NCI-H748 treated with DMSO at 0.1 percent for 48 hours (cell line): ENCODE measurements at places on chromosomes 16 and 17.

GRCh38 chr16:1442697-1443096 lies 1.7 kb downstream of the CCDC154 start:
- DNase-seq: no peak

DNA sequence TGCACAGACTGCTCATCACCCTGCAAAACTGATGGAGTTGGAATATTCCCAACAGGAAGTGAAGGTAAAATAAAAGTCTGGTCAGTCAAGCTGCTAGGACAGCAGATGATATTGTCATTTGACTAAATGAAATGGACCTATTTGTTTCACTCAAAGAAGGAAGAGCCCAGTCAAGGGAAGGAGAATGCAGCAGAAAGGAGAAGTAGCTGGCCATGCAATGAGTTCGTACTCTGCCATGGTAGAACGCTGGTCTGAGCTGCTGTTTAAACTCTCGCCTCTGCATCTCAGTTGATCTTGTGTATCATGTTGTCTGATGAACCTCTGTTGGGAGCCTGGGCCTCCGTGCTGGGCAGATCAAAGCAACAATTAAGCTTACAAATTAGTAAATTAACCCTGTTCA lies 15.6 kb upstream of the YPEL2 start:
- DNase-seq: no peak

DNA sequence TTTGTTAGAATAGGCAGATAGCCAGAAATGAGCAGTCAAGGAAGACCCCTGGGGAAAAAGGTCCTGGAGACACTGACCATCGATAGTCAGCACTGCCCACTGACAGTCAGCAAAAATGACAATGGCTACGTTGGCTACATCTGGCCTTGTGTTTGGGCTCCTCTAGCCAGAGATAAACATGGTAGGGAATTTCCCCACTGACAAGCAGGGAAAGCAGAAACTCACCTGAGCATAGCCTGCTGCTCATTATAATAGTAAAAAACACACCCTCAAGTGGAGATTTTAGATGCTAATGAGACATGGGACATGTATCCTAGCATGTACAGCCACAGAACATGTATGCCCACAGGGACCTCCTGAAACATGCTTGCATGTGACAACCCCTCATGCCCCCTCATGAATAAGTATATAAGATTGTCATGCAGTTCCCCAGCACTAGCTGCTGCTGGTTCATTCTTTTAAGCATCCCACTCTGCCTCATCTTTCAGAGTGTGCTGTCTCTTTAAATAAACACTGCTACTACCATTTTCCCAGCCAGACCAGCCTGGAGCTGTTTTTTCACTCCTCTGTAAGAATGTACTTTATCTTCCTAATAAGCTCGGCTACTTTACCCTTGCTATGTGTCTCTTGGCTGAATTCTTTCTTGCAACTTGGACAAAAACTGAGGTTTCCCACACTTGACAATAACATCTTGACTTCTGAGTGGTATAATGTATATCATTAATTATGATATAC lies 550.1 kb upstream of the CDH8 start:
- DNase-seq: no peak

GRCh38 chr17:10793256-10793655 lies 10.6 kb downstream of the TMEM238L start:
- DNase-seq: no peak

DNA sequence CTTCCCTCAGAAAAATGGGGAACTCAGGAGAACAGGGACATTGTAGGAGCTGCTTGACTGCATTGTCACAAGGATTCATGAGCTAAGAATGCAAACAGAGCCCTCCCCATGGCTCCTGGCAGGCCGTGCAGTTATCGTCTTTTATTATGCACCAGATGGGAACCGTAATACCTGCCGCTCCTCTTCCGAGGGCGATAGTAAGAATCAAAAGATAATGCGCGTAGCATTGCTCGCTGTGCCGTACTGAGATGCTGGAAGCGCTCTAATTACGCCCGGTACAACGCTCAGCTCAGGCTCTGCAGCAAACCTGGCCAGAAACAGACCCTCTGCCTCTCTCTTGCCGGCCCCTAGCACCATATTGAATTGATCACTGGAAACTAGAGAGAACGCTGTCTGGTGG lies 87.1 kb upstream of the PLCG2 start:
- DNase-seq: no peak

DNA sequence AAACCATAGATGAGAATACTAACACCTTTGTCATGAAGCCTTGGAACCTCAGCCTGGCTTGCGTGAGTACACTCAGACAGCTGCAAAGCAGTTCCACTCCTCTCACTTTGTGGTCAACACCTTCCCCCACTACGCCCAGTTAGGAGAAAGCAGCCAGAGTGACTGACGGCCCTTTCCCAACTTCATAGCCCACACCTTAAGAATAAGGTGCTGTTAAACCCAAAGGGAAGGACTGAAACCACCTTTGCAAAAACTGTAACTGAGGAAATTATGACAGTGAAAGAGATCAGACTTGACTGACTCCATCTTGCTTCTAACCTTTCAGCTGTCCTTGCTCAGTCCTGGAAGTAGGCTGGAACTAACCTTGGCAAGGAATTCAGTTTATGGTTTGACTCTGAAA lies 13.7 kb downstream of the N4BP1 start:
- DNase-seq: no peak

DNA sequence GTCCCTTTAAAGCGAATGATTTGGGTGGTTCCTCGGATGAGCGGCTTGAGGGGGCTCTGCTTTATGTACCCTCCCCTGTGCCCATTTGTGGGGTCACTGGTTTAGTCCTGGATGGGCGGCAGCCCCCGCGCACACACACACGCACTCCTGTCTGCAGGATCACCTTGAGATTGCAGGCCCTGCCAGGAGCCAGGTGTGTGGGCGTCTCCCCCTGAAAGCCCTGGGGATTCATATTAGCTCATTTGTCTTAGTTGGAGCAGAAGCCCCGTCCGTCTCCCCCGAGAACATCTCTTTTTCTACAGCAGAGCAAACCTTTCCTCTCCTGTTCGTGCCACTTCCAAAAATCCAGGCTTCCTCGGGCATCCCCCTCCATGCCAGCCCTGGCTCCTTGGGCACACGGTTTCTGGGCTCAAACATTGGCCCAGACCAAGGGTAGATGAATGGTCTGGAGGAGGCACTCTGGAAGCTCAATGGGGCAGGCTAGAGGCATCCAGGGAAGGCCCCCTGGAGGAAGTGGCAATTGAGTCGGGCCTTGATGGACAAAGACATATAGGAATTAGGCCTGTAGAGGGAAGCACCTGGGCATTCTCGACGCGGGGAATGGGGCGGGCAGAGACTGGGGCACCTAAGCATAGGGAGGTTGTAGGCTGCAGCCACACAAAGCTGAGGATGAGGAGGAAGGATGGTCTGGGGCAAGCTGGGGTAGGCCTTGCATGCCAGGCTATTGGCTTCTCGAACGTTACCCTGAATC lies 218.5 kb upstream of the GSE1 start:
- no peak for DNase-seq

DNA sequence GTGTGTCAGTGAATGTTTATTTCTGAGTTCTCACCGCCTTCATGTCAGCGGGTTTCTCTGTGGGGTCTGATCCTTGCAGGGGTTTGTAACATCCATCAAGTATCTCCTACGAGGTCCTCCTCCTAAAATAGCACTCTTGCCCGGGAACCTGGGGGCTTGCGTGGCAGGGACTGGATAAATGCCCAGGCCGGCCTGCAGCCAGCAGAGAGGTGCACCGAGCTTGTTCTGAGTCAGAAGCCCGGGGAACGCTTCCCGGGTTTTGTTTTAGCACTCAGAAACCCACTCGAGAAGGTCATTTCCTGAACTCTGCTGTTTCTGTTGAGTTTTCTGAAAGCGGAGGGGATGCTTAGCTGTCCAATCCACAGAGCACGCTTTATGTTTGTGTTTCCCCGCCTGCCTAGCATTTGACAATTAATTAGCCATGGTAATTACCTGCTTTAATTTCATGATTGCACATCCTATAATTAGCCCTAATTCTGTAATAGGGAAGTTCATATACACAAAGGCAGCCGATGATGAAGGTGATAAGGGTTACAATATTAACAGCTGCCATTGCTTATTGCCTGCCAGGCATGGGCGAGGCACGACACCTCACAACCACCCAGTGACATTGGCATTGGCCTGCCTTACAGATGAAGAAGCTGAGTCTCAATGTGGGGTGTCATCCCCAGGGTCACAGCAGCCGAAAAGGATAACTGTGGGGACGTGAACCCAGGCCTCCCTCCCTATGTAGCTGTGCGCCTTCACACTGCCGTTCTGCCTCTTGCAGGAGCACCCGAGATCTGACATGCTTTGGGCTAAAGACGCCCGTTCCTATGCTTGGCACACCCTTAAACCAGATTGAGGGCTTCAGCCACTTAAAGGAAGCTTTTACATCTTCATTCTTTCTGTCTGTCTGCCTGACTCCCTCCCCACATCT lies 333.1 kb downstream of the CPPED1 start:
- DNase-seq: peak; percentile 27

GRCh38 chr17:73757420-73757819 lies 113.2 kb upstream of the SDK2 start:
- peak; percentile 71 for DNase-seq

DNA sequence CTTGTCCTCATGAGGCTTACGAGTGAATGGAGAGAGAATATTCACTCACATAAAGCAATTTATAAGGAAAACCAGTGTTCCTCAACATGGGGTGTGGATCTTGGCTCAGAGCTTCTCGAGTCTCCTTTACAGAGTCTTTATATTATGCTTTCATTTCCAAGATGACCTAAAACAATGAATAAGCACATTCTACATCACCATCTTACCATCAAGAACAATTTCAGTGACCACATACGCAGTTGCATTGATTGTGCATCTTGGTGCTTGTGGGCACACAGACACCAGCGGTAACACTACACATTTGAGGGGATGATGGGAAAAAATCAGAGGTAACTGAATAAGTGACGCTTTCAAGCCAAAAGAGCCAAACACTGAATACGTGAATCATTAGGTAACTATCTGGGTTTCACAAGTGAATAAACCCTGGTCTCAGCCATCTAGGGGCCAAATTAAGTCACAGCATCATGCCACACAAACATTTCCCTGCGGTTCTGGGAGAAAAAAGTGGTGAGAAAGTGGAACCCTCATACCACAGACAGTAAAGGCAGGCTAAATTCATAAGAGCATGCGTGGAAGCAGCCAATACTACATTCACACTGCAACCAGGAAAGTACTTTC lies 9.4 kb downstream of the CWC25 start:
- no peak for DNase-seq
